SK-N-SH treated with all-trans-retinoic acid at 6 μM for 48 hours (cell line): ENCODE measurements at places on chromosomes 7 and 10.

DNA sequence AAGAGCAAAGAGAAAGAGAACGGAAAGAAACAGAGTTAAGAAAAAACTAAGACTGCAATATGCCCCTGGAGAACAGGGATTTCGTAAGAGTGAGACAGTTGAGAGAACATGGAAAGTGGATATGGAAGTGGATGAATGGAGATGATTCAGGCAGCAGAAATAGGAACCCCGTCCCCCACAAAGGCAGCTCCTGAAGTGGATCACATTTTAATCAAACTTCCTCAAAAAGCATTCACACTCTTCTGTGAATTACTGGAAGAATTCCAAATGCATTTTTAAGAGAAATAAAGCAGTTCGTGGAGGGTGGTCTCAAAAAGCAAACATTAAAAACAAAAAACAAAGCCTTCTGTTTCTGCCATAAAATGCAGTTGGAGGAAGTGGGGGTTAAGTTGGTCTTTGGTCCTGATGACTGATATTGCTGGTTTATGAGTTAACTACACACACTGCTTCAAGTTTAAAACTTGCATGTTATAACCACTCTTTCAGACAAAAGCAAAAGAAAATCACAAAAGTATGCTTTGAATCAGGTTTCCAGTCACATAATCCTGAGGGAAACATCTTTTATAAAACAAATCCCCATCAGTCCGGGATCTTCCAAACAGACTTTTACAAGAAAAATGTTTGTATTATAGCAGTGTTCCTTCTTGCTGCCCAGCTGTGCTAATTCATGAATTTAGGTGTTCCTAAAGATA, 214.3 kb downstream of the FANK1 start:
- ATAC-seq, result no peak

DNA sequence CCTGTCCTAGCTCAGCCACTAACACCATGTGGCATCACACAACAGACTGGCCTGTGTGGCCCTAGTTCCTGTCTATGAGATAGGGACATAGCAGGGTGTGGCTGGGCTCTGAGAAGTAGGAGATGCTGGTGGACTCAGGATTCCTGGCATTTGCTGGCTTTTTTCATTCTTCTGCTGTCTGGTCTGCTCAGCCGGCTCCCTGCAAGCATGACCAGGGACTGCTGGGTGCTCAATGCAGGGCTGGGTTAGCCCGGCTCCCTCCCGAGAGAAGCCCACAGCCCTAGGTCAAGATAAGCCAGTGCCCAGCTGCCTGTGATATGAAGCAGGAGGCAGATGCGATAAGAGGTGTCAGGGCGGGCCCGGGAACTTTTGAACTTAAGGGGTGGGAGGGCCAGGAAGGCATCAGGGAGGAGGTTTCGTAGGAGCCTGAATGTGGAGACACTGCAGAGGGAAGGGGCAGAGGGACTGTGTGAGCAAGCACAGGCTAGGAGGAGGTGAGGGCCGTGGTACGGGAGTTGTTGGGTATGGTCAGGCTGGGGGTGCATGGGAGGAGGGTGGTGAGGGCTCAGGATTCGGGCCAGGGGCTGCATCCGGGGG, 3.5 kb downstream of the AQP1 start:
- ATAC-seq, result peak; percentile 46

- no peak for ATAC-seq
These were observed 4.5 kb downstream of the SKIDA1 start for GRCh38 chr10:21520949-21521348.

GRCh38 chr10:78545756-78546155, 512.1 kb downstream of the RPS24 start:
- ATAC-seq, result no peak

DNA sequence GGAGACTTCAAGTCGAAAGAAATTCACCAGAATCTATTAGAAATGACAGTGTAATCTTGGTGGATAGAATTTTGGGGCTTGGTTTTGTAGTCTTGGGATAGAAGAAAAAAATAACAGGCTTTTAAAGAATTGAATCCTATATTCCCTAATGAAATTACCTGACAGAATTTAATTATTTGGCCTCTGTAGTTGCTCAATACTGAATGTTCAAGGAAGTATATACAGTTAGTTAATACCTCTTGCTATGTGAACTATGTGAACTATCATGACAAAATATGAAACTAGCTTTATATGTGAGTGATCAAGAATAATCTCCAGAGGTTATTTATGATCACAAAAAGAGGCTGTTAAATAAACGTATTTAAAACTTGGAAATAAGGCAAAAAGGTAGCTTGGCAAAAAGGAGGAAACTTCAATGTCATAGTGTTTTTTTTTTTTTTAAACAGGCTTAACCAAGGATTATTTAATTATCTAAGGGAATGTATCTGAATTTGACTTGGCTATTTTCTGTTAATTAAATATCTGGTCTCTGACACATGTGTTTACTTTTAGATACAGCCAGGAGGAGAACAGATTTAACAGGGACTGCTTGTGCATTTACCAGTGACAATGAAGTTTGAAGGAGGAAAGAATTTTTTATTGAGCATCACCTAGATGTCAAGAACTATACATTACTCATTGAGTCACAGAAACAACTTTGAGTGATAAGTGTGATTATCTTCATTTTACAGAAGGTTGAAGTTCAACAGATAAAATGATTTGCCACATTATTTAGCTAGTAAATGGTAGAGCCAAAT, 11.5 kb upstream of the CASD1 start:
- peak; percentile 39; the same call in 1 of the 3 replicates for ATAC-seq

GRCh38 chr7:151520419-151521261, 945 bp upstream of the RHEB start:
- peak; percentile 5 for ATAC-seq

- ATAC-seq, result no peak
These were observed 158.5 kb upstream of the RHEB start for GRCh38 chr7:151678227-151678604.

GRCh38 chr10:132787495-132788179, 1.7 kb upstream of the NKX6-2 start:
- no peak; the same call in 2 of the 3 replicates for ATAC-seq

GRCh38 chr7:108147031-108147563, 16.9 kb upstream of the LAMB4 start:
- ATAC-seq, result no peak

GRCh38 chr10:69747179-69747578, 54.5 kb upstream of the COL13A1 start:
- no peak for ATAC-seq

GRCh38 chr10:5775685-5776084, 37.5 kb downstream of the GDI2 start:
- ATAC-seq, result no peak
